SJSA1 (cell line): ENCODE measurements at places on chromosomes 3 and 15. TPM values are rescaled to one million over a fixed set of nuclear protein-coding genes. Genes with fewer than 3 reads are reported as not detected.

The HGD gene
- not detected in 2 replicates for total RNA-seq

The UROC1 gene
- total RNA-seq: not detected in 2 replicates

DNA sequence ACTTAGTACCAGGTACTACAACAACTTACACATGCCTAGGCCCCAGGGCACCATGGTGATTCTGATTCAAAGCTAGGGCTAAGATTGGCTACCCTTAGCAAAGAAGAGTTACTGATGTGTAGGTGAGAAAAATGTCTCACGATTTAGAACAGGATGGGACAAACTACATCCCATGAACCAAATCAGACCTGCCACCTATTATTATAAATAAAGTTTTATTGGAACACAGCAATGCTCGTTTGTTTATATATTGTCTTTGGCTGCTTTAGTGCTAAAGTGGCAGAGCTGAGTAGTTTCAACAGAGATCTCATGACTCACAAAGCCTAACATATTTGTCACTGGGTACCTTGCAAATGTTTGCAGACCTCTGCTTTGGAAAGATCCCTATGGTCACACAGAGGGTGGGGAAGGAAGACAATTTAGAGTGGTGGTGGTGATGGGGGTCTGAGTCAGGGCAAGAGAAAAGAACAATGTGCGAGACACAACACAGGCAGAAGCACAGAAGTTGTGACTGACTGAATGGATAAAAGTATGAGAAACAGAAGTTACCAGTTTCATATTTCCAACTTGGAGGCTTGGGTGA, 770.6 kb upstream of the CFAP20DC start:
- peaks cover 46% of the 10 kb centered on the region for H3K4me1 ChIP-seq
- no peaks in the 10 kb centered on the region for H3K27me3 ChIP-seq
- peak; percentile 22 for DNase-seq
- H3K4me3 ChIP-seq: no peak overlapping the region
- H3K27ac ChIP-seq: no peak overlapping the region; the same call in 1 of the 2 replicates

DNA sequence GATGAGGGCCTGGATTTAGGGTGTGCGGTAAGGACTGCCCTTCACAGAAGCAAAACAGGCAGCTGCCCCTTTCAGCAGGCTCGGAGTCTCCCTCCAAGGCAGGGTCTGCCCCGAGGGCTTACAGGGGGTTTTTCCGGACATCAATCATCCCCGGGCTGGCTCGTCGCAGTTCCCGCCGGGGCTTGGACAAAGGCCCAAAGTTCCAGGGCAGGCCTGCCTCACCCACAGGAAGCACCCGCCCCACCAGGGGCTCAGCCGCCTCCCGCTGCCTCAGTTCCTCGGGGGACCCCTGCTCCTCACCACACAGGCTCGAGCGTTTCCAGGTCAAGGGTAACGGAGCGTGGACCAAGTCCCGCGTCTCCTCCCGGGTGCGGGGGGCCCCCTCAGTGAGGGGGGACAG, 27.0 kb downstream of the KIF7 start:
- no peak overlapping the region for H3K4me3 ChIP-seq
- no peak for DNase-seq
- no peaks in the 10 kb centered on the region for H3K27me3 ChIP-seq
- H3K27ac ChIP-seq: no peak overlapping the region
- H3K36me3 ChIP-seq: peaks cover 96% of the 10 kb centered on the region

DNA sequence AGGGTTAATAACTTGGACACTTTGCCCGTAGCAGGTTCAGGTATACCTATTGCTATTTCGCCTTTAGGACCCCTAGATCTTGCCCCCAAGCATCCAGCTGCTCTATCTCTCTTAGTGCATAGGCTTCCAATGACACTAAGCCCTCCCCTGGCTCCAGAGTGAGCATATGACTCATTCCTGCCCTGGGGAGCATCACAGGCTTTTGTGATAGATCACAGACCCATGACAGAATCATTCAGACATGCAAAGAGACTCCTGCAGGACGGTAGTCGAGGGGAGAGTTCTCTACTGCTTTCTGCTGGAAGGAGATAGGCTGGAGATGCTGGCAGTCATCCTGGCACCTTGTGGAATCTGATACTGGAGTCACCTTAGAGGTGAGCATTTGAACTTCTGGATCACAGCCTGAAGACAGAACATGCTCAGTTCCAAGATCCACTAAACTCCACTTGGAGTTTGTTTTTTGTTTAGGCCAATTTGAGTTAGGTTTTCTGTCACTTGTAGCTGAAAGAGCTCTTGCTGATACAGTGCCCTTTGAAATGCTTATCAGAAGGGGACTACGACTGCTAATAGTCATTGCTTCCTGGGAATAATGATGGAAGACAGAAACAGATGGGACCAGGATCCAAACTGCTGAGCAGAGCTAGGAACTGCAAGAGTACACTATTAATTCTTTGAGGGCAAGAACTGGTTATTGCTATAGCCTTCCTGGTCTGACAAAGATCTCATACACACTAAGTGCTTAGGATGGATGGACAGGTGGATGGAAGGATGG, 11.0 kb downstream of the LYSMD2 start:
- H3K4me3 ChIP-seq: no peak overlapping the region
- H3K36me3 ChIP-seq: no peaks in the 10 kb centered on the region
- H3K4me1 ChIP-seq: peaks cover 23% of the 10 kb centered on the region
- peak; percentile 67 for DNase-seq

- no peak overlapping the region for H3K27ac ChIP-seq
- no peak for DNase-seq
- no peaks in the 10 kb centered on the region for H3K4me1 ChIP-seq
- no peak overlapping the region for H3K4me3 ChIP-seq
- no peaks in the 10 kb centered on the region for H3K27me3 ChIP-seq
These were observed 77.2 kb downstream of the OSBPL10 start for GRCh38 chr3:31903686-31904431.

GRCh38 chr15:99343208-99343607, 91.9 kb downstream of the LRRC28 start:
- no peaks in the 10 kb centered on the region for H3K27me3 ChIP-seq
- no peak overlapping the region for H3K27ac ChIP-seq
- DNase-seq: no peak
- H3K4me1 ChIP-seq: no peaks in the 10 kb centered on the region
- no peak overlapping the region for H3K4me3 ChIP-seq
- H3K36me3 ChIP-seq: no peaks in the 10 kb centered on the region

The KCNMB2 gene
- not detected in 2 replicates for total RNA-seq

The SLC6A20 gene
- 0.03 TPM in 1 of 2 replicates, not detected in the other for total RNA-seq

- H3K4me3 ChIP-seq: no peak overlapping the region
- peaks cover 31% of the 10 kb centered on the region for H3K4me1 ChIP-seq
- DNase-seq: no peak
- no peaks in the 10 kb centered on the region for H3K27me3 ChIP-seq
- no peak overlapping the region for H3K27ac ChIP-seq
- no peaks in the 10 kb centered on the region for H3K36me3 ChIP-seq
These were observed 28.3 kb downstream of the SLC2A2 start for GRCh38 chr3:170997961-170998913.

The CYP8B1 gene
- not detected in 2 replicates for total RNA-seq

DNA sequence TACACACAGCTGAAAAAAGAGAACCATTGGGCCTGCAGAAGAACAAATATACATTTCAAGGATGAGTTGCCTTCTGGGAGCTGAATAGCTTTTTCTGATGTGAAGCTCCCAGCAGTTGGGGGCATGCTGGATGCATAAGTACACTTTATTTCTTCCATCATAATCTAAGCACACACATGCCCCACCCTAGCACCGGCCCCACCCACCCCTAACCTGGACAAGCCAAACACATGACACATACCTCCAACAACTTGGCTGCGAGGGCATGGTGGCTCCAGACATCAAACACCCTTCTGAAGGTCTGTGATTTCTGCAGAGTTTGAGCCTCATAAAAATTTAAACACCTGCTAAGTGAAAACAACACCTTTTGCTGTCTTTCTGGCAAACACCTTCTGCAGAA, 307.2 kb upstream of the TRIM42 start:
- DNase-seq: no peak
- H3K36me3 ChIP-seq: no peaks in the 10 kb centered on the region
- no peaks in the 10 kb centered on the region for H3K4me1 ChIP-seq
- no peak overlapping the region for H3K27ac ChIP-seq

DNA sequence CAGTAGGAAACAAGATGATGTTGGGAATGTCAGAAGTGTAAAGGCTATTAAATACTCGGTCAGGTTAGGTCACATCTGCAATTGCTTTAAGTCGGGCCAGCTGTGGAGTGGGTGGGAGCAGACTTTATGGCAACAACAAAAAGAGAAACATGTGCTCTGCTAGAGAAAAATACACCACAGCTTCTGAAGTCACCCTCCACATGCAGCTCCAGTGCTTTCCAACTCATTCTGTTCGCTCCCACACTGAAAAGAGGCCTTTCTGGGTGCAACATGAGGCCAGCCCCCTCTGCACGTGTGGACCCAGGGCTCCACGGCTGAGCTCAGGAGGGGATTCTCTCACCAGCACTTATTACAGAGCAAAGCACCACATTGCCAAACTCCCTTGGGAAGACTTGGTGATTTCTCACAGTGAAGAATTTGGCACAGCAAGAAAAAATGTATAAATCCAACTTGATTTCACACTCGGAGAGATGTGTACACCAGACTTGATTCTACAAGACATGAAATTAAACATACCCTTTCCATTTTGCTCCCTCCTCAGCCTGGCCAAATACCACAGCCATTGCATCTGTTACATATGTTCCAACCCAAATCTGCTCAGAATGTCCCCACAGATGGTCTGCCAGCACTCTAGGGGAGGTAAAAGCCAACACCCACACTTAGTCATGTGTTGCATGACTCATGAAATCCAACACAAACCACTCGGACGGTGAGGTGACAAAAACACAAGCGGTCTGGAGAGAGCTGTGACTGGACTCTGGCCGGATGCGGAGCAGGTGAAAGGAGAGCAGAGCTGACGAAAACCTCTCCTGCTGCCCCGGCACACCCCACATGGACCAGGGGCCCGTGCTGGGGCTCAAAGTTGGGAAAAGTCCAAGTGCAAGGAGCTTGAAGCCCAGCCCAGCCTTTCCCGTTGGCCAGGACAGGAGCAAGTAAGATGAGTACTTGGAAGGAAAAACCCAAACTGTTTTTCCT, 74.6 kb downstream of the ITGB5 start:
- no peaks in the 10 kb centered on the region for H3K27me3 ChIP-seq
- H3K27ac ChIP-seq: peak overlapping the region; percentile 13; the same call in 1 of the 2 replicates
- peaks cover 34% of the 10 kb centered on the region for H3K4me1 ChIP-seq

The RPL29 gene
- 462 and 868 TPM in 2 replicates for total RNA-seq

DNA sequence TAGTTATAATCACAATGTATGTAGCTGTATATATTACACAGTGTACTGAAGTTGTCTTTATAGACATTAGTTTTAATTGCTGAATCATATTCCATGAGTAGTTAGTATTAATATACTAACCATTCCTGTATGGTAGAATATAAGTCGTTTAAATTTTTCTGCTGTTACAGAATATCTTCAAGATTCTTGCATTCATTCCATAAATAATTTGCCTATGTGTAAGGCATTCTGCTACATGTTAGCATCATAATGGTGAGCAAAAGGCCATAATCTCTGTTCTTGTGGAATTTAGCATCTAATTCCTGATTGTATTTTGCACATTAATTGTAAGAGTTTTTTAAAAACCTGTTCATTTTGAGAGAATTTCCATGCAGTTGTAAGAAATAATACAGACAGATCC, 14.1 kb downstream of the GYG1 start:
- H3K27me3 ChIP-seq: no peaks in the 10 kb centered on the region
- no peak overlapping the region for H3K4me3 ChIP-seq
- DNase-seq: no peak
- H3K4me1 ChIP-seq: no peaks in the 10 kb centered on the region
- H3K36me3 ChIP-seq: peaks cover 13% of the 10 kb centered on the region

DNA sequence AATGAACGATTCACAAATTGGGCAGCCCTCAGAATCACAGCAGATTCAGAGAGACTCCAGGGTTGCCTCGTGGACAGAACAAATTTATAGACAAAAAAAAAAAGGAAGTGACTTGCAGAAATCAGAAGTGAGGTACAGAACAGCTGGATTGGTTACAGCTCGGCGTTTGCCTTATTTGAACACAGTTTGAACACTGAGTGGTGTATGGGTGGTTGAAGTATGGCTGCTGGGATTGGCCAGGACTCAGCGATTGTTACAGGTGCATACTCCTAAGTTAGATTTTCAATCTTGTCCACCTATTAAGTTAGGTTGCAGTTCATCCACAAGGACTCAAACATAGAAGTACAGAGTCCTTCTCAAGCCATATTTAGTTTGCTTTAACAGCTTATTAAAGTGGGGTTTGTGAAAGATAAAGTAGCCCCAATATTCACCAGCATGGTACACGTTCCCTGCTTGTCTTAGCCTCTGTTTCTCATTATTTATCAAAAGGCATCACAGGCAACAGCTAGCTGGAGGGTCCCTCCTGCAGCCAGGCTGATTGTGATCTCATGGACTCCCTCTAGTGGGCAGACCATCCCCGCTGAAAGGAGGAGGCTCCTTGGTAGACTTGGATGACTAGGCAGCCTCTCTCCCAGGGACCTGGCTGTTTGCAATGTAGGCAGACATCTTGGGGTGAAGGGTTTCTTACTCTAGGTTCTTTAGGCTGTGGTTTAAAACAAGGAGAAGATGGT, 17.6 kb upstream of the ALDH1L1 start:
- H3K36me3 ChIP-seq: no peaks in the 10 kb centered on the region
- no peak overlapping the region for H3K4me3 ChIP-seq
- no peaks in the 10 kb centered on the region for H3K27me3 ChIP-seq
- H3K27ac ChIP-seq: no peak overlapping the region
- H3K4me1 ChIP-seq: no peaks in the 10 kb centered on the region
- DNase-seq: peak; percentile 45

- H3K27ac ChIP-seq: no peak overlapping the region
- peaks cover 5% of the 10 kb centered on the region; the same call in 1 of the 2 replicates for H3K27me3 ChIP-seq
- H3K4me1 ChIP-seq: no peaks in the 10 kb centered on the region
- no peak for DNase-seq
These were observed 111.4 kb downstream of the WNT7A start for GRCh38 chr3:13768453-13768852.

The NLGN1 gene
- 3.2 and 3.9 TPM in 2 replicates for total RNA-seq

DNA sequence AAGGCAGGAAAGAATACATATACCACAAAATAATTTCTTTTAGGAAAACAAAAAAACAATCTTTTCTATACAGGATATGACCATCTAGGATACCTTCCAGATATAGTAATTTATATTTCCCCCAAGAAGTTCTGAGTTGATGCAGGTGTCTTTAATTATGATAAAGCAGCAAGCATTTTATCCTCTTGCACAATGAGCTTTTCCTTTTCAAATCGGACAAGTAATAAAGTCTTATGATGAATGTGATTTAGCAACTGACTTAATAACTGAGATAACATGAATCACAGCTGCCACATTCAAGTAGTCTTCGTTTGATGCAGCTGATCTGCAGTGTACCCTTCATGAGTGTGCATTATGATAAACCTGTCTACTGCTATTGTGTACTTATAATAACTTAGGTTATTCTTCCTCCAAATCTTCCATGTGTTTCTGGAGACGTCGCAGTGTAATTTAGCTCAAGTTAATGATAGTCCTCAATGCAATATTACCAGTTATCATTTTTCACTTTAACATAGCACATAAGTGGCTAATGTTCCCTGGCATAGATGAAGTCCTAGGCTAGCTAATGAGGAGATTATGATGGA, 260.3 kb upstream of the MRPL3 start:
- H3K27me3 ChIP-seq: no peaks in the 10 kb centered on the region
- no peak for DNase-seq
- H3K27ac ChIP-seq: no peak overlapping the region
- no peak overlapping the region for H3K4me3 ChIP-seq
- no peaks in the 10 kb centered on the region for H3K36me3 ChIP-seq
